ENCODE measurements at places on chromosomes 7 and 10. TPM values are rescaled to one million over a fixed set of nuclear protein-coding genes. Genes with fewer than 3 reads are reported as not detected.

The PIK3AP1 gene
- total RNA-seq, result 2.9 TPM

The CALHM1 gene
- 0.34 TPM for total RNA-seq

The MYOF gene
- total RNA-seq, result 3.2 TPM

The CALY gene
- total RNA-seq, result 1.3 TPM

The SERPINE1 gene
- total RNA-seq, result 5.6 TPM

The ACTR1A gene
- 88.0 TPM for total RNA-seq

The PAPSS2 gene
- 20.2 TPM for total RNA-seq

Measured in H1 (cell line).